ENCODE measurements at places on chromosomes 5 and 9. TPM values are rescaled to one million over a fixed set of nuclear protein-coding genes. Genes with fewer than 3 reads are reported as not detected.

DNA sequence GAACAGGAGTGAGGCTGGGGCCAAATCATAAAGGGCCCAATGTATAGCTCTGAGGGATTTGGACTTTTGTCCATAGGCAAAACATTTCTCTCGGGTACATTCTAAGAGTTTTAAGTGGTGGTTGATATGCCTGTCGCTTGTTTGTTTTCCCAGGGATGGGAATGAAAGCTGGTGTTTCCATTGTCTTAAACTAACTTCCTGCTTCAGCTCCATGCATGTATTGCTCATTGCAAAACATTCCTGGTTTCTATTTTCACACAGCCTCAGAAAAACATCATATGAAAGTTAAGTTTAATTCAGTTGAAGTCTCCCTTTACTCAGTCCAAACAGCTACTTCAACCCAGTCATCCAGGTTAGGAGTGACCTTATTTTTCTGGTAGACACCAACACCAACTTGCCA lies 235.0 kb downstream of the ACTL7B start:
- no peak overlapping the region for H3K27ac ChIP-seq
- H3K36me3 ChIP-seq, result no peaks in the 10 kb centered on the region
- H3K4me1 ChIP-seq, result no peaks in the 10 kb centered on the region
- no peak for DNase-seq
- H3K27me3 ChIP-seq, result no peaks in the 10 kb centered on the region
- H3K4me3 ChIP-seq, result no peak overlapping the region

DNA sequence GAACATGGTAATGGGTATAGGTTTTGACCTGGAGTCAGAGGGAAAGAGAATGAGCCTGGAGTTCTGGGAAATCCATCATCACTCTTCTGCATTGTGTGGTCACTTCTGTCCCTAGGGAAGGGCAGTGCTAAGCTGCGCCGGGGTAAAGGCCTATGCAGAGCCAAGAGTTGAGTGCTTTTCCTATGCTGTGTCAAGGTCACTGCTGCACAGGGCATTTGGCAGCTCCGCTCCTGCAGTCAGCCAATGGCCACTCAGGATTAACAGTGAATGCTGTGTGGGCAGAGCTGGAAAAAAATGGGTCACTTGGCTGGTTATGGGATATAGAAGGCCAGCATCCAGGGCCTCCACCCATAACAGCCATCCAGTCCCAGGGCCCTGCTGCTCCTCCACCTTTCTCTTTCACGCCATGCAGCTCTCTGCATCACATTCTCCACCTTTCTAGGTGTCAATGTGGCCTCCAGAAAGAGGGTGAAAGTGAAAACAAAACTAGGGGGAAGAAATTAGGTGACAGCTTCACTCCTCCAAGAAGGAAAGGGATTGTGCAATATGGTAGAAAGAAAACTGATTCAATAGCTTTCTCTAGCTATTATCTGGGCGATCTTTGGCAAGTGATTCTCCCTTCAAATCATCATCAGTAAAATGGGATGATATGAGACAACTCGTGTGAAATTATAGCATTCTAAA lies 279.3 kb upstream of the ANKRD55 start:
- no peaks in the 10 kb centered on the region for H3K36me3 ChIP-seq
- no peaks in the 10 kb centered on the region for H3K27me3 ChIP-seq
- no peak overlapping the region for H3K27ac ChIP-seq

DNA sequence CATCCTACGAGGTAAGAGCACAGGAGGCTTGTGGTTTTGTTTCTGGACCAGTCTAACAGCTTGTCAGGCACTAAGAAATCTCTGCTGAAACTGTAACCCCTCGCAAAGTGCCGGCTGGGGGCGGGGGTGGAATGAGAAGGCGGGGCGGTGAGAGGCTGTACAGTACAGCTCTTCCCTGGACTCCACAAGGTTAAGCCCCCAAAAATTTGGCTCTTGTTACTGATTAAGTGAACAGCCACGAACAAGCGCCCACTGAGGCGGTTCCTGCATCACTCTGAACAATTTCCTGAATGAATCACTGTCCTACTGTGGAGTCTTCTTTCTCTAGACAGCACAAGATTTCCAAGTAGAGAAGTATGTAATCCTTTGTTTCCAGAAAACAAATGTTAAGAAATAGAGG lies 6.8 kb downstream of the FBP2 start:
- no peak overlapping the region for H3K27ac ChIP-seq
- no peaks in the 10 kb centered on the region for H3K36me3 ChIP-seq
- H3K27me3 ChIP-seq, result peaks cover 8% of the 10 kb centered on the region
- DNase-seq, result peak; percentile 36
- no peak overlapping the region for H3K4me3 ChIP-seq

DNA sequence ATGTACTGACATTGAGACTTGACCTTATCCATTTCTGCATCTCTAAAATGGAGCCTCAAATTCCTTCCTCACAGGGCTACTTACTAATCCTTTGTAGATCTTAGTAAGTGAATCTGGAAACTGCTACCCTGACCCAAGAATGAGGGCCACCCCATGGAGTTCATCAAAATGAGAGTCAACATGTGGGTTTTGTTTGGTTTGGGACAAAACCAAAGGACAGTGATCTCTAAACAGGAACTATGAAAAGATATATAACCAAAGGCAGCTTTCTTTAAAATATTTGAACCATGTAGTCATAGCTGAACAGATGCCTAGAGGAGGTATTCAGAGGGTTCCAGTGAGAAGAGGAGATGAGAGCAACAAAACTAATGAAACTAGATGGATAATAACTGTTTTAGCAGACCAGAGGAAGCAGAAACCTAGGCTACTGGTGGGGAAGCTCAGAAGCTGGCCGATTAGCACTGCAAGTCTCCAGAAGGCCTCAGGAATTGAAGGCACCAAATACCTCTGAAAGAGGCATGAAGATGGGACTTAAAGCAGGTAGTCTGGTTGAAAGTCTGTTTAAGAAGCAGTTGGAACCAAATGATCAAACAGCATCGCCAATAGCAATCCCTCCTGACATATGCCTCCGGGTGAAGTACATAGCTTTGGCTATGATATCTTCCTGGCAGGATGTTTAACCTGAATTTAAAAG lies 45.8 kb downstream of the THOC3 start:
- no peaks in the 10 kb centered on the region for H3K4me1 ChIP-seq
- no peak for DNase-seq
- H3K36me3 ChIP-seq, result no peaks in the 10 kb centered on the region
- H3K27me3 ChIP-seq, result no peaks in the 10 kb centered on the region
- H3K27ac ChIP-seq, result no peak overlapping the region
- no peak overlapping the region for H3K4me3 ChIP-seq

DNA sequence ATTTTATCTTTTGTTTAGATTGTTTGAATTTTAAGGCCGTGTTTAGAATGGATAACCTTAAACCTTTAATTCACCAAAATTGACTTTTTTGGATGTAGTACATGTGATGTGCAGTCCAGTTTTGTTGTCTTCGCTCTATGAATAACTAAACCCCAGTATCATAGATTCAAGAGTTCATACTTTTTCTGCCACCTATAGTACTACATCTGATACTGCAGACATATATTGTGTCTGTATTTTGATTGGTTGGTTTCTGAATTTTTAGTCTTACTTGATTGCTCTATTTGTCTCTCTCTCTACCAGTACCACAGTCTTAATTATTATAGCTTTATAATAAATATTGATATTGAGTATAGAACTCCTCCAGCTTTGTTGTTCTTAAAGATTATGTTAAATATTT lies 58.1 kb downstream of the PPIP5K2 start:
- no peaks in the 10 kb centered on the region for H3K27me3 ChIP-seq
- H3K4me1 ChIP-seq, result no peaks in the 10 kb centered on the region
- H3K27ac ChIP-seq, result no peak overlapping the region
- no peak for DNase-seq

DNA sequence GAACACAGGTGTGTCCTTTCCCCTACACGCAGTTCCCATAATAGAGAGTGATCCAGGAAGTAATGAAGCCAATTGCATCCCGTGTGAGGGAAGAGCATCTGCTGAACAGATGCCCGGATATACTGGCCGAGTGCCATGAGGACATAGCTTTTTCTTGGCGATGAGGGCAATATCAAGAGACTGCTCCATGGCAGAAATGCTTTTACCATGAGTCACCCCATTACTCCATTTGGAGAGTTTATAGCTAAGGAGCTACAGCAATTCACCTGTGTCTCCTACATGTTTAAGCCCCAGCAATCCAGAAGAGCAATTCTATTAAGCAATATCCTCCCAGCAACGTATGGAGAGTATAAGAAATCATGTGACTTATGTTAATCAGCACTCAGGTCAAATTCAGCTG lies 222.0 kb upstream of the KLF4 start:
- no peaks in the 10 kb centered on the region for H3K36me3 ChIP-seq
- no peak overlapping the region for H3K4me3 ChIP-seq
- no peak overlapping the region for H3K27ac ChIP-seq
- H3K4me1 ChIP-seq, result peaks cover 7% of the 10 kb centered on the region
- DNase-seq, result peak; percentile 45

GRCh38 chr9:23555851-23556250 lies 270.2 kb downstream of the ELAVL2 start:
- H3K27ac ChIP-seq, result no peak overlapping the region
- no peaks in the 10 kb centered on the region for H3K4me1 ChIP-seq
- no peaks in the 10 kb centered on the region for H3K36me3 ChIP-seq
- H3K27me3 ChIP-seq, result peaks cover 6% of the 10 kb centered on the region

- peaks cover 8% of the 10 kb centered on the region for H3K4me1 ChIP-seq
- no peak for DNase-seq
- no peak overlapping the region for H3K27ac ChIP-seq
- H3K4me3 ChIP-seq, result no peak overlapping the region
- H3K36me3 ChIP-seq, result no peaks in the 10 kb centered on the region
- H3K27me3 ChIP-seq, result no peaks in the 10 kb centered on the region
Measured at GRCh38 chr5:147912011-147912410, 5.7 kb upstream of the C5orf46 start.

GRCh38 chr5:74664551-74664950 lies 20.5 kb upstream of the HEXB start:
- no peak for DNase-seq
- no peaks in the 10 kb centered on the region for H3K27me3 ChIP-seq
- H3K4me1 ChIP-seq, result no peaks in the 10 kb centered on the region

DNA sequence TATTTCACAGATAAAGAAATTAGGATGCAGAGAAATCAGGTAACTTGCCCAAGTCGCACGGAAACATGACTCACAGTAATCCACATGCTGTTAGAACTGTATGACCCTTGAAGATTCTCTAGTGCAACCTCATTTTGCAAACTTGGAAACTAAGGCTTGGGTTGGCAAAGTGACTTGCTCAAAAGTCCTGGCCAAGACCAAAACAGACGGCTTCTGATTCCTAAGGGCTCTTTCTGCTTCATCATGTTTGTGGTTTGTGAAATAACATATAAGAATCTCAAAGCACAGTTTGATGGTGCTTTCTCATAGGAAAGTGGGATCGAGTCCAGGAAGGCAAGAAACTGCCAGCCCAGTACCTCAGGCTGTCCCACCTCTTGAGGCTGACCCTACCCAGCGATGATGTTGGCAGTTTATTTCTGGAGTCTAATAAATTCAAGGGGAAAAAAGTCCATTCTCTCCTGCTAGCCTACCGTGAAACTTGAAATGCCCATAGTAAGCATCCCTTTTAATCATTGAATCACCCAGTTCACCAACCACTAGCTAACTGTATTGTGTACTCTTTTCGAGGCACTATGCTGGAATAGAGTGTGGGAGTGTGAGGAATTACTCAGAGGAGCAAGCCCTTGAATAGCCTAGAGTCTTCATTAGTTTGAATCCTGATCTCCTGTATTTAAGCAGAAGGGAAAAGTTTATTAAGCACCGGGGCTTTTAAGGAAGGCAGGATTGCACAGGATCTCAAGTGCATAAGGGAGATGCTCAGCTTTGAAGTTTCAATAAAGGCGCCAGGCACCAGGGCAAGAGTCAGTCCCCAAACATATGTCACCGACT lies 14.1 kb downstream of the CAPSL start:
- H3K36me3 ChIP-seq, result no peaks in the 10 kb centered on the region
- H3K27ac ChIP-seq, result no peak overlapping the region
- H3K27me3 ChIP-seq, result peaks cover 59% of the 10 kb centered on the region
- H3K4me1 ChIP-seq, result no peaks in the 10 kb centered on the region

The FOXD4L4 gene
- not detected for total RNA-seq

The ADGRD2 gene
- not detected for total RNA-seq

The CDHR2 gene
- total RNA-seq, result 9.6 TPM
